ENCODE measurements at places on chromosomes 3 and 15. TPM values are rescaled to one million over a fixed set of nuclear protein-coding genes. Genes with fewer than 3 reads are reported as not detected.

GRCh38 chr3:140399871-140400270, 278.0 kb upstream of the TRIM42 start:
- no peaks in the 10 kb centered on the region for H3K36me3 ChIP-seq
- H3K4me3 ChIP-seq, result no peak overlapping the region
- H3K27ac ChIP-seq, result no peak overlapping the region
- no peaks in the 10 kb centered on the region for H3K4me1 ChIP-seq
- DNase-seq, result no peak

- no peak for DNase-seq
- H3K4me3 ChIP-seq, result no peak overlapping the region
- H3K4me1 ChIP-seq, result no peaks in the 10 kb centered on the region
- H3K27me3 ChIP-seq, result no peaks in the 10 kb centered on the region
- no peak overlapping the region for H3K27ac ChIP-seq
Observed at GRCh38 chr3:189071446-189071845, 100.3 kb upstream of the TPRG1 start.

DNA sequence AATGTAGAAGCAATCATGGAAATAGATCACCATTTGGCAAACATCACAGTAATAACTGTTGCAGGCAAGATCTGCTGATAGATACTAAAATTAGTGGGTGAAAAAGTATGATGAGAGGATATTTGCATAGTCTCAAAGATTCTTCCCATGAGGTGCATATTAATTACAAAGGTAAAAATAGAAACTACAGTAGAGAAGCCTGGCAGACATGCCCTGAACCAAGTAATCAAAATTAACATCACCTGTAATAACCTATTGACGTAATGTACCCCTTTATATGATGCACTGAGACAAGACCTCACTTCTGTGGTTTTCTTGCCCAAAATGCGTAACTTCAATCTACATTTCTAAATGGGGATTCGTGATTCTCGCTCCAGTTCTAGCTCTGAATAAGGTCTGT, 14.4 kb downstream of the POMGNT2 start:
- no peak overlapping the region for H3K4me3 ChIP-seq
- no peaks in the 10 kb centered on the region for H3K36me3 ChIP-seq
- no peak overlapping the region for H3K27ac ChIP-seq
- H3K4me1 ChIP-seq, result no peaks in the 10 kb centered on the region
- H3K27me3 ChIP-seq, result no peaks in the 10 kb centered on the region

The GAP43 gene
- 2.1 TPM for polyA plus RNA-seq
